ENCODE measurements at places on chromosomes 12 and 14. TPM values are rescaled to one million over a fixed set of nuclear protein-coding genes. Genes with fewer than 3 reads are reported as not detected.

GRCh38 chr12:98136544-98136943 lies 378.8 kb upstream of the TMPO start:
- DNase-seq, result no peak

- no peak for DNase-seq
Observed at GRCh38 chr12:53222806-53223261, 9.2 kb downstream of the RARG start.

Gene SLC17A8
- total RNA-seq, result not detected

DNA sequence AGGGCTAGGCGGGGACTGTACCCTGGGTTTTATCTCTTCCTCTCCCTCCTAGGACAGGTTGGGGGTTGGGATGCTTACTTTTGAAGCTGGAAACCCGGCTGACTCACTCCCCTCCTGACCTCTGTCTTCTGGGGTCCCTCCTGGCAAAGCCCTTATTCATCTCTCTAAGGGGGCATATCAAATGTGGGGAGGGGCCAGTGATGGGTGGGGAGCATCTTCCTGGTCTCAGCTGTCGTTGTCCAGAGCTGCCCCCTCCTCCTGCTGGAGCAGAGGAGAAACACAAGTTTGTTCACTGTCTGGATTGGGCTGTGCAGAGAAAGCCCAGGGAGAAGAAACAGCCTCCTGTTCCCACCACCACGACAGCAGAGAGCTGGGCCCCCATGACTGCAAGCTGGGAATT lies 85.8 kb downstream of the TNFAIP2 start:
- no peak for DNase-seq

DNA sequence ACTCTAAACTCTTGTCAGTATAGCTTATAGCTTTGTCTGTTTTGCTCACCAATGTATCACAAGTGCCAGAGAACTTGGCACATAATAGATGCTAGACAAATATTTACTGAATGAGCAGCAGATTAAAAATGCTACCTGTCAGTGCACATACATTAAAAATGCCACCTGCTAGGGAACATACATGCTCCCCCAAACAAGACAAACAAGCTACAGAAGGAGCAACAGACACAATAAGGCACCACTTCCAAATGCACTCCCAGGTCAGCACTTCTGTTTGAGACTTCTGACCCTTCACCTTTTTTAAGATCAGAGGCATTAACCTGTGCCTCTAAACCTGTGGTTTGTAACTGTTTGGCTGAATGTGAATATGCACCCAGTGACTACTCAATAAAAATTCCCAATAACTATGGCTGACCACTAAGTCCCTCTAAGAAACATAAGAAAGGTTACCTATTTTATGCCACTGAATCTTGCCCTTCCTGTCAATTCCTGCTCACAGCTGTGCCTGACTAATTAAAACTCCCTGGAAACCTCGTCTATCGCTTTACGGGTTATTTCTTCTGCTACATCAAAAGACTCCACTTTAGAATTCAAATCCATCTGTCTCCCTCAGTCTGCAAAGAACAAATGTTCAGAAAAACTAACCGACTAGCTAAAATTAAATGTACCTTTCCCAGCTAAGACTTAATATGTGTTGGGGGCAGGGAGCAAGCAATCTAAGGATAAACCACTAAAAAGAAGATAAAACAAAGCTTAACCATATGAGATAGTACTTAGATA lies 41.0 kb downstream of the HECTD4 start:
- no peak for DNase-seq

Gene GPRC5A
- 3.4 TPM for total RNA-seq

Gene ASCL1
- not detected for total RNA-seq

Gene DEPDC4
- total RNA-seq, result 0.82 TPM

GRCh38 chr12:50232771-50233209 lies 50.5 kb downstream of the LIMA1 start:
- no peak for DNase-seq

Gene KRT85
- total RNA-seq, result not detected

- DNase-seq, result no peak
Observed at GRCh38 chr12:55688716-55689655, 18.7 kb downstream of the ITGA7 start.

Gene SLC25A21
- 1.2 TPM for total RNA-seq

DNA sequence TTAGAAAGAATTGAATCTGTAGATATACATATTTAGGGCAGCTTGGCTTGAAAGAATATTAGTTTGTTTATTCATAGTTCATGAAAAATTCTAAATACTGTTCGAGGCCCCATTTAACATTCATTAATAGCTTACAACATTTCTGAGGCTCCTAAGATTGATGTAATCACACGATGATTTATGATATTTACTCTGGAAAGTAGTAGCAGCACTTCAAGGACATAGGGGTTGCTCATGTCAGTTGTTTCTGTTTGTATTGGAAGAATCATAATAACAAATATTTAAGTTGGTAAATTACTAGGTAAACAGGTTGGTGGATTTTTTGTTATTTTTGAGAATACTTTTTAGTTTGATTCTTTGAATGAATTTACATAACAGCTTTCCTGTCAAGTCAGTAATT lies 30.4 kb downstream of the CAND1 start:
- DNase-seq, result no peak

GRCh38 chr12:70754330-70754741 lies 117.1 kb upstream of the PTPRB start:
- DNase-seq, result no peak

Gene LMO3
- not detected for total RNA-seq

DNA sequence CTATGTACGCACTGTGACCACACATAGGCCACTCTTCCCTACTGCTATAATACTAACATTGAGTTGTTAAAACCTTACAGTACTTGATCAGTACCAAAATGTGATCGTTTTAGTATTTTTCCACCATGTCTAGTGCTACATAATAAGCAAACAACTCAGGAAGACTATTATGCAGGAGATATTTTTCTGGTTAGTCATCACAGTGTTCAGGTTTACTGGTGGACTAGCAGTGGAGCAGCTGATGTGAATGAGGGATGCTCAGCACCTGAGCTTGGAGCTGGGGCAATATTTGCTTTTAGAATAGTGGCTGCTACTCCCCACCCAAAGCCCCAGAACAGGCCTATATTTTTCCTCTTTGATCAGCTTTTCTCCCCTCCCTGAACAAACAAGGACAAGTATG lies 513.1 kb downstream of the KCNH5 start:
- DNase-seq, result no peak

Gene LBHD2
- total RNA-seq, result not detected

Gene AQP6
- not detected for total RNA-seq

GRCh38 chr12:89523843-89524540 lies 604 bp downstream of the GALNT4 start:
- DNase-seq, result no peak

DNA sequence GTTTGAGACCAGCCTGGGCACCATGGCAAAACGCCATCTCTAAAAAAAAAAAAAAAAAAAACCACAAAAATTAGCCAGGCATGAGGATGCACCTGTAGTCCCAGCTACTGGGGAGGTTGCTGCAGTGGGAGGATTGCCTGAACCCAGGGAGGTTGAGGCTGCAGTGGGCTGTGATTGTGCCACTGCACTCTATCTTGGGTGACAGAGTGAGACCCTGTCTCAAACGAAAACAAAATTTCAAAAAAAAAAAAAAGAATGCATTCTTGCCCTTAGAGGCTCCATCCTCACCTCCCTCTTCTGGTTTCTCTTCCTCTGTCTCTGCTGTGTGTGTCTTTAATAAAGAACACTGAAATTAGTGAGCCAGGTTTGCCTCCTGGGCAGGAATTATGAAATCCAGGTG lies 107.8 kb downstream of the VCPKMT start:
- DNase-seq, result no peak

DNA sequence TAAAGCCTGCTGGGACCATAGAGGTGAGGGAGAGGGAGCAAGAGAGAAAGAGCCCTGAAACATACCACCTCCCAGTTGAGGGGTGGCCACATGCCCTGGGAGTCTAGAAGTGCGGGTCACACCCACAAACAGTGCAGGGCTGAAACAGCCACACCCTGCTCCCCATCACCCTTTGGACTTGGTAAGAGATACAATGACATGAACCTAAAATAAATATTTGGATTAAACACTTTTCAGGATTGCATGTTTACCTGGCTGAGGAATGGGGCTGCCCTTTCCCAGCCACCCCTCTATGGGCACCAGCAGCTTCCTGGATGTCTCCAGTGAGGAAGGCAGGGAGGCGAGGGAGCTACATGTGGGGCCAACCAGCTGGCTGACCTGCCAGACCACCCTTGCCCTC lies 39.0 kb upstream of the TC2N start:
- DNase-seq, result no peak

Gene CAPS2
- 2.1 TPM for total RNA-seq

DNA sequence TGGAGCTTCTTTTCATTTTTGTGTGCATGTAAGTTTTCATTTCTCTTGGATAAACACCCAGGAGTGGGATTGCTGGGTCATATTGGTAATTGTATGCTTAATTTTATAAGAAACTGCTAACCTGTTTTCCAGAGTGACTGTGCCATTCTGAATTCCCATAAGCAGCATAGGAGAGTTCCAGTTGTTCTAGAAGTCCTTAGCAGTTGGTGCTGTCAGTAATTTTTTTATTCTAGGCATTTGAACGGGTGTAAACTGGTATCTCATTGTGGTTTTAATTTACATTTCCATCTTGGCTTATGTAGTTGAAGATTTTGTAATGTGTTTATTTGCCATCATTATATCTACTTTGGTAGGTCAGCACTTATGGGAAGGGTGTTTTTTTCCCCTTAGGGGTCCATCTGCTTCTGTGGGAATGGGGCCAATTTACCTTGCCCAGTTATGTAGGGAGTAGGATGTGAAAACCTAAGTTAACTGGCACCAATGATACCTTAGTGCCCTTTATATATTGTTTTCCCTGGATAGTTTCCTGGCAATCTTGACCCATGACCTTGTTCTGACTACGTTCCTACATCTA lies 202.9 kb downstream of the AKAP6 start:
- no peak for DNase-seq

DNA sequence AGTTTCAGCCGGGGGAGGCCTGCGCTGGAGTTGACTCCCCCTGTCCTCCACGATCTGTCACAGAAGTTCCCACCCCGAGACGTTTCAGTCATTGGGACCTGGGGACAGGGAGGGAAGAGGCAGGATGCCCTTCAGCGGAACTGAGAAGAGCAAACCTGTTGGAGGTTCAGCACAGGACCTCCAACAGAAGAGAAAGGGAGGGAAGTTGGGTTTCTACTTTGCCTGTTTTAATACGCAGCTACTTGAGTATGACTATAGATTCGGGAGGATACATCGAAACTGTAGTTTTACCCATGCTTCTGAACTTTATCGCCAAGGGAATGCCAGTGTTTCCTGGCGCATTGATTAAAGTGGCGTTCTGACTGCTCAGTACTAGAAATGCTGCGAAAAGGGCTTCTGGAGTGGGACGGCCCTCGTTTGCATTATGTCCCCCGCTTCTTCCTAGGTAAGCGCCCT lies 2.3 kb upstream of the DUSP6 start:
- no peak for DNase-seq

DNA sequence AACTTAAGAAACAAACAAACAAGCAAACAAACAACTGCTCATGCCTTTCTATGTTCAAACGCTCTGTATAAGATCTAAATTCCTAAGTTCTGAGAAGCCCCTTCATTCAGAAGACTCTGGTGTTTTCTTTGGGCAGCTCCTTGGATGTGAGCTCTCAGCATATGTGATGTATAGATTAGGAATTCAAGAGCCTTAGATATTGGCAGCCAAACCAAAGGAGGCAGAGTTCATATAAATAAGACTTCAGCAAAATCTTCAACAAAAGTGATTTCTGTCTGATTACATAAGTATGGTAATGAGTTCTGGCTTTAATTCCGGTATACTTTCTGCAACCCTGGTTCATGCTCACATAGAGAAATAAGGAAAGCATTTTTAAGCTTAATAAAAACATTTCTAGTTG lies 145.6 kb downstream of the DYRK2 start:
- DNase-seq, result no peak

Gene RNU4-1
- 6,066 TPM for total RNA-seq

DNA sequence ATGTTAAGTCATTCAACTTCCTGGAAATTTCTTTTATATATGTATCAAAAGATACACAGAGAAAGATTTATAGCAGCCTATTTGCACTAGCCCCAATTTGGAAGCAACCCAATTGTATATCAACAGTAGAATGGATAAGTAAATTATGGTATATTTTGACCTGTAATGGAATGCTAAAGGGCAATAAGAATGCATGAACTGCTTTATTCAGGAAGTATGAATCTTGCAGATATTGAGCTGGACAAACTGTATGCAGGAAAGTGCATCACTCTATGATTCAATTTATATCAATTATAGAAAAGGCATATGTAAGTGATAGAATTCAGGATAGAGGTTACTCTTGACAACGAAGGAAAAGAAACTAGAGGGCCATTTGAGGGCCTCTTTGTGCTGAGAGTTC lies 913.1 kb upstream of the FBXO33 start:
- DNase-seq, result no peak

Gene TESPA1
- 0.95 TPM for total RNA-seq

Gene KLRC1
- total RNA-seq, result not detected

- peak; percentile 15 for DNase-seq
Observed at GRCh38 chr12:25557830-25558436, 4.8 kb upstream of the LMNTD1 start.

DNA sequence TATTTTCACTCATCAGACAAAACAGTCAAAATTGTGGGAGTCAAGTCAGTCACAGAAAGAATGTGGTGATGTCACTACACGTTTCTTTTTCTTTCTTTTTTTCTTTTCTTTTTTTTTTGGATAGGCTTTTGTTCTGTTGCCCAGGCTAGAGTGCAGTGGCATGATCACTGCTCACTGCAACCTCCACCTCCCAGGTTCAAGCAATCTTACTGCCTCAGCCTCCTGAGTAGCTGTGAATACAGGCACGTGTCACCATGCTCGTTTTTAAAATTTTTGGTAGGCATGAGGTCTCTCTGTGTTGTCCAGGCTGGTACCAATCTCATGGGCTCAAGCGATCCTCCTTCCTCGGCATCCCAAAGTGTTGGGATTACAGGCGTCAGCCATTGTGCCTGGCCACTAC lies 2.3 kb downstream of the CLECL1 start:
- DNase-seq, result no peak

All from endothelial cell (in vitro differentiated cells).